ENCODE measurements at places on chromosomes 1 and 21.
A peak's percentile ranks its signal among the peaks of the same experiment; 100 is the strongest.

GRCh38 chr1:12603224-12603623, 14.8 kb downstream of the DHRS3 start:
- DNase-seq: no peak

DNA sequence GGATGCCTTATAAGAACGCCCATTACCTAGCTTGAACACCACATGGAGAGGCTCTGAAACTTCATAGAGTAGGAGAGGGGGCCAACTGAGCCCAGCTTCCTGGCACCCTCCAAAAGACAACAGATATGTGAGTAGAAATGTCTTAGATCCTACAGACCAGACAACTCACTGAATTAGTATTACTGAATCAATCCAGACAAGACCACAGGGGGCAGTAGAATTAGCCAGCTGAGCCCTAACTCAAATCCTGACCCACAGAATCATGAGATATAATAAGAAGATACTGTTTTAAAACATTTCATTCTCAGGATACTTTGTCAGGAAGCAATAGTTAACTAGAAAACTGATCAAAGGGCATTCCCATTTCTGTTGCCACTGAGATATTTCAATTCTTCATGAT, 45.8 kb upstream of the C1orf21 start:
- DNase-seq: no peak

GRCh38 chr1:202673531-202673930, 36.7 kb downstream of the SYT2 start:
- DNase-seq: no peak

- DNase-seq: no peak
These were observed 119.9 kb downstream of the ACBD6 start for GRCh38 chr1:180382326-180383115.

DNA sequence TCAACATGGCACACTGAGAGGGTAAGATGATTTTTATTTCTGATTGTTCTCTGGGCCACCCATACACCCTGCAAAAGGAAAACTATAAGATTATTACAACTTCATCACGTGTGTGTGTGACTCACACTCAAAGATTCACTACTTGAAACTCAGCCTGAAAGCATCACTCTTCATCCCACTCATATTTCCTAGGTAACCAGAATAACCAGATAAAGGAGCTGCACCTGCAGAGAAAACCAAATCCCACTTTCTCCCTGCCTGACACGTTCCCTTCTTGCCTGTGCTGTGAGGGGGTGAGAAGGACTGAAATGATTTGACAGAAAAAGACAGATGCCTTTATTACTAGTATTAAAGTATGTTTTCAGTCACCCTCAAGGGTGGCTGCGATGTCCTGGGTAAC, 131.6 kb downstream of the TGFBR3 start:
- DNase-seq: no peak

DNA sequence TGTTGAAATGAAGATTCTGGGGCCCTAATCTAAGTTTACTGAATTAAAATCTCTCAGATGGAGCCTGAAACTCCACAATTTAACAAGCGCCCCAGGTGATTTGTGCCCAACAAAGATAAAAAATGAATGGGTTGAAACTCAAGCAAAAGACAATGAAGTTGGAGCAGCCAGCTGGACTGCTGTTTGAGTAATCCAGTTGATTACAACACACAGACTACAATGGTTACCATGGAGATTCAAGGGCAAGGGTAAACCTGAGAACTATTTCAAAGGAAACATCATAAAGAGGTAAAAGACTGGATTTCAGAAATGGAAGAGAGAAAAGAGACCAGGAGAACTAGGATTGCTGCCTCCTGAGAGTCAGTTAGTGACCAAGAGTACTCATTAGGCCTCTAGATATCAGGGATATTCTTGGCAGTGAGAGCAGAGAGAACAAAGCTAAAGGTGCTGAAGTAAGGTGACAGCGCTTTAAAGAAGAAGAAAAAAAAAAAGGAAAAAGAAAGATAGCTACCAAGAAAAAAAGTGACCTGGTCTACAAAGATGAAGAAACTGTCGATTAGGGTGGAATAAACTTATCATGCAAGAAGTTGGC, 44.5 kb downstream of the LRRC53 start:
- DNase-seq: no peak

DNA sequence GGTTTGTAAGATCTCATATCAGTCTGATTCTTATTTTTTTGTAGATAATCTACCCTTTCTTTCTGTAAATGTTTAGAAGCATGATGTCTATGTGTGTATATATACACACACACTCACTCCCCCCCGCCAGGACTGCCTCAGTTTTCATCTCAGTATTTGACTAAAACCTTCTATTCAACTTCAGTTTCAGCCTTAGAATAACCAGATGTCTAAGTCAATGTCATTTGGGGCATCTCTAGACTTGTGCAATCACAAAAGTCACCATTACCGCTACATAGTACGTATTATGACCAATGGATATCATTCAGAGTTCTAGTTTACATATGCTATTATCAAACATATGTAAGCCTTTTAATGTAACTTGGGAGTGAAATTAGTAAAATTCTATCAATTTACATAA, 53.3 kb upstream of the BOLA1 start:
- no peak for DNase-seq

GRCh38 chr1:153636312-153636711, 2.4 kb downstream of the CHTOP start:
- DNase-seq: no peak

DNA sequence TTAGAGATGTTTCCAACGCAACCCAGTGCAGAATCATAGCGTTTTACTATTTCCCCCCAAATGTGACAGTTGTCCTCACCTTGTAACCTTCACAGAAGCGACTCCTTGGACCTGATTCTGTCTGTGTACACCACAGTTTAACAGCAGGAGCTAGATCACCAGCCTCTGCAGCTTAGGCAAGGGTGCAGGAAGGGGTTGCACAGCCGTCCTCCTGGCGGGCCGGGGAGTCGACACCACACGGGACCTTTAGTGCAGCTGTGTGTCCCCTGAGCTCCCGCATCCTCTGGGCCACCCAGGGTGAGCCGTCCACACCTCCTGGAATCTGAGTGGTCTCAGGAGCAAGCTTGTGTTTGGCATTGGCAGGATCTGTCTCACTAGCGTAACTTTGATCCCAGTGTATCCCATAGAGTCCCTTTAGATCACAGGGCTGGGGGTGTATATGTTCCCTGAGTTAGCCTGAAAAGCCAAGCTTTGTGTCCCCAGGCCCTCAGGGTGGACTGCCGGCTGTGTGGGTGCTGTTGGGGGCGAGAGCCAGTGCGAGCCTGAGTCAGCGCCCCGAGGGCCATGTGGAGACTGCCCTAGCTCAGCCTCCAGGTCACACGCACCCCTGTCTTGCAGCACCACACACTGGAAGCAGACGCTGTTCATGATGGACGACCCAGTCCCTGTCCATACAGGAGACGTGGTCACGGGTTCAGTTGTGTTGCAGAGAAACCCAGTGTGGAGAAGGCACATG, 27.5 kb downstream of the PRMT2 start:
- no peak for DNase-seq

DNA sequence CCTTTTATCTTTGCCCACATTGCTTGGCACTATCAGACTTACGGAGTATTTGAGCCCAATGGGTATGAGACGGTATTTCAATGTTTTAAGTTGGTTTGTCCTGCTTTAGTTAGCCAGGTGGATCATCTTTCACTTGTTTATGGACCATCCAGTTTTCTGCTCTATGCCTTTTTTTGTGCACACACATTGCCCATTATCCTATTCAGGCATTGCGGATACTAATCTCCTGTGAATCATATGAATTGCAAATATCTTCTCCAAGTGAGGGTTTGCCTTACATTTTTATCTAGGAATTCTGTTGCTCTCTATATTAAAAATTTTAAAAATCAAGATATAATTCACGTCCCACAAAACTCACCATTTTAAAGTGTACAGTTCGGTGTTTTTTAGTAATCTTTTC, 14.0 kb downstream of the CYYR1 start:
- no peak for DNase-seq

GRCh38 chr1:61426254-61426653, 298.7 kb downstream of the TM2D1 start:
- no peak for DNase-seq

- DNase-seq: no peak
These were observed 127.3 kb downstream of the CAMTA1 start for GRCh38 chr1:6912518-6912917.

DNA sequence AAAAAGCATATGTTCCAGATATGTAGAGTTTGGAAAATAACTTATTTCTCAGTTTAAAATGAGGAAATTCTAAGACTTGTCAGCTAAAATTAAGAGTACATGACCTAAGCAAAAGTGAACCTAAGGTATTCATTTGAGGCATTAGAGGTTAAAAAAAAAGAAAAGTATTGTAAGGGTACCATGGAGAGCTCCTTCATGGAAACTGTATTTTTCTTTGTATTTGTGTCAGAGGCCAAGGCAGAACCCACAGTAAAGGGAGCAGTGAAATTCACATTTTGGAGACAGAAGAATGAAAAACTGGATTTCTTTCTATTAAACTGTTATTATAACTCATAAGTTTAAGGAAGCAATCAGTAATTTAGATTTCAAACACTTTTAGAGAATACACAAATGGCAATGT, 1494.8 kb downstream of the KCNT2 start:
- no peak for DNase-seq

- peak; percentile 27 for DNase-seq
These were observed 1.9 kb downstream of the S100A11 start for GRCh38 chr1:152034654-152035538.

- no peak for DNase-seq
These were observed 17.1 kb downstream of the DNASE2B start for GRCh38 chr1:84415396-84415795.

GRCh38 chr1:29124366-29125236, 898 bp upstream of the TMEM200B start:
- no peak for DNase-seq

GRCh38 chr1:110433803-110434202, 17.1 kb upstream of the PROK1 start:
- DNase-seq: no peak

GRCh38 chr21:20631633-20632032, 366.6 kb upstream of the NCAM2 start:
- DNase-seq: no peak

DNA sequence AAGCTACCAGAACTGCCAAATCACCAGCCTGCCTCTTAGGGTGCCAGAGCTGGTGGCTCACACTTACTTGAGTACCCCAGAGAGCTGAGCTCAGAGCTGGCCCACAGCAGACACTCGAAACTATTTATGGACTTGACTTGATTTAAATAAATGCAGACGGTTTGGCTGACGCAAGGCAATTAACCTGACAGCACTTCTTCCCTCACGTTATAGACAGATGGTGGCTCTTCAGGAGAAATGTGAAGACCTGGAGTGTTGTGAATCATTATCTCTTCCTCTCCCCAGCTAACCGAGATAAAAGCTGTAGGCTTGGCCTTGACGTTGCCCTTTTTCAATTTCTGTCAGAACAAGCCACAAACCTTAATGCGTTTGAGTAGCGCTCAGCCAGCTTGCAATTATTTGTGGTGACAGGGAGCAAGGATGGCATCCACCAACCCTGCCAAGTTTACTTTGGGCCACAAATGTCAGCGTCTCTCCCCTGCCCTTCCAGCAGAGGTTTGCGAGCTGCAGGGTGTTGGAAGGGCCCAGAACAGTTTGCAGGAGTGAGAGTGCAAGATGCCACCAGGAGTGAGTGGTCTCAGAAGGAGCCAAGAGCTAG, 34.0 kb upstream of the BCAR3 start:
- DNase-seq: peak; percentile 63
